ENCODE measurements at places on chromosomes 11 and 22. TPM values are rescaled to one million over a fixed set of nuclear protein-coding genes. Genes with fewer than 3 reads are reported as not detected.

PNPLA5 gene
- total RNA-seq, result 0.04 TPM

TEX54 gene
- not detected for total RNA-seq

IGF2 gene
- total RNA-seq, result 2.3 TPM

OTOG gene
- total RNA-seq, result not detected

HYLS1 gene
- total RNA-seq, result 17.5 TPM

MUC6 gene
- total RNA-seq, result 0.01 TPM

RBMXL2 gene
- not detected for total RNA-seq

TRIM48 gene
- not detected for total RNA-seq

OR6T1 gene
- not detected for total RNA-seq

P2RX6 gene
- total RNA-seq, result 0.62 TPM

CLMP gene
- 24.7 TPM for total RNA-seq

DAGLA gene
- 5.9 TPM for total RNA-seq

APOC3 gene
- not detected for total RNA-seq

P2RX3 gene
- 0.21 TPM for total RNA-seq

All from A549 treated with DMSO at 1 μM for 4 hours (cell line).